Stimulated activated CD8-positive, alpha-beta memory T cell treated with anti-CD3 and anti-CD28 coated beads, Interleukin-15, amount 100 ng/mL, for 48 hours (primary cell): ENCODE measurements at places on chromosomes 1 and 21.

GRCh38 chr1:218345673-218346390 lies 696 bp downstream of the TGFB2 start:
- peak; percentile 23 for DNase-seq

- DNase-seq: no peak
Observed at GRCh38 chr21:31607791-31608190, 51.7 kb upstream of the SOD1 start.

DNA sequence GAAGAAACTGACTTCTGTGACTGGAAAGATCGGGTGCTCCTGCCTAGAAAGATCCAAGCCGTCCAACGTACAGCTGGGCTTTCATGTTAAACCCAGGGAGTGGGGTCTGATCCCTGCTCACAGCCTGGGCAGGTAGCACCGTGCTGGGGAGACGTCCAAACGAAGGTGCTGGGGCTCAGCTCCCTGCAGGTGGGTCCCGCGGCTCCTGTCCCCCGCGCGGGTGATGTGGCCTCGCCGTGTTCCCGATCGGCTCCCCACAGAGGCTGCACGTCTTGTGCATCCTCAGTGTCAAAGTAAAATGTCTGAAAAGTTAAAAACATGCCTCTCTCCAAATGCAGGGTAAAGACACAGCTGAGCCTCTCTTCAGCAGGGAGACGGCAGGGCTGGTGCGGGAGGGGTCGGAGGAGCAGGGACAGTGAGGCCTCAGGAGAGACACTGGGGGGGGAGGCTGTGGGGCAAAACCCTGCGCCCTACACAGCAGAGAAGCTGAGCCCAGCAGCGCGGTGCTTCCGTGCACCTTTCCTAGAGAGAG lies 40.1 kb upstream of the COL6A2 start:
- DNase-seq: no peak

DNA sequence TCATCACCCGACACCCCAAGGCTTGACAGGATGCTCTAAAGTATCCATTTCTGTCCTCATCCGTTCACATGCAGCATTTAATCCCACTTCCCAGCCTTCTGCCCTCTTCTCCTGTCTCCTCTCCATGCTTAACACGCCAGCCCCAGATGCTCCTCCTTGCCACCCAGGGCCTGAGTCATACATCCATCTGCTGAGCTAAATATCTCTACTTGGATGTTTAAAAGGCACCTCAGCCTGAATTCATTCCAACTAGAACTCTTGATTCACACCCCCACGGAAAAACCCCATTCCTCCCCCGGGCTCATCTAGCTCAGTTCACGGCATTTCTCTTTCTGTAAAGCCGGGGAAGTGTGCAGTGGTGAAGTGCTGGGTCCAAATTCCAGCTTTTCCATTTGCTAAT lies 27.7 kb downstream of the TEX35 start:
- no peak for DNase-seq

DNA sequence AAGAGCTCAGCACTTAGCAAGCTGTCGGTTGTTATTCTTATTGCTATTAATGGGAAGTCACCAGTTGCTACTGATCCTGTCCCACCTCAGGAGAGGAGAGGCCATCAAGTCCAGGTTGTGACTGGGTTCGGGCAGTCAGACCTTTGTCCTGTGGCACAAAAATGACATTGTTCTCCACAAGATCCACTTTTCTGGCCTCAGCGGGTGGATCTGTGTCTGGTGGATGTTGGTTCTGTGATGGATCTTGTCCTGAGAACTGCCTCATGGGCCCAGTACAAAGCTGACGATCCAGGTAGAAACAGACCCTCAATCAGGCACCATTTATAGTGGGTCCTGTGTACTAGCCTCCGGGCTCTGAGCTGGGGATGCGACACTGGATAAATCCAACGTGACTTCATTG lies 26.9 kb downstream of the TRIM67 start:
- no peak for DNase-seq

DNA sequence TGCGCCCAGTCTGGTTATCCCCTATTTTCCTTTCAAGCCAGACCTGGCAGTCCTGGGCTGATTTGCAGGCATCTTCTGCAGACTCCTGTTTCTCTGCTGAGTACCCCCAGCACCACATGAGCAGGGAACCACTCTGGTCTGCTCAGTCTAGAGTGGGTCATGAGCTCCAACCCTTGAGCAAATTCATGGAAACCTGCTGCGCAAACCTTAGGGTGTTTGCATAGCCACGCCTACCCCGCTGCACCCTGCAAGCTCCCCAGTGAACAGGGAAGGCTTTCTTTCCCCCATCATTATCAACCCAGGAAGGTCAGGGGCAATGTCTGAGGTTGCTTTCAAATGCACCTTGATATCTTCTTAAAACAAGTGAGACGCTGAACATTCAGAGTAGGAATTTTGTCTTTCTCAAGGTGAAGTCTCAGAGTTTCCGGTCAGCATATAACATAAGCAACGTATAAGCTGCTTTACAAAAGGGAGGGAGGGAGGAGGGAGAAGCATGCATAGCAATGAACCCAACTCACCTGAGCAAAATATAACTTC lies 11.1 kb upstream of the KCNE1 start:
- no peak for DNase-seq

GRCh38 chr1:25746299-25747045 lies 53.5 kb upstream of the SELENON start:
- no peak for DNase-seq

DNA sequence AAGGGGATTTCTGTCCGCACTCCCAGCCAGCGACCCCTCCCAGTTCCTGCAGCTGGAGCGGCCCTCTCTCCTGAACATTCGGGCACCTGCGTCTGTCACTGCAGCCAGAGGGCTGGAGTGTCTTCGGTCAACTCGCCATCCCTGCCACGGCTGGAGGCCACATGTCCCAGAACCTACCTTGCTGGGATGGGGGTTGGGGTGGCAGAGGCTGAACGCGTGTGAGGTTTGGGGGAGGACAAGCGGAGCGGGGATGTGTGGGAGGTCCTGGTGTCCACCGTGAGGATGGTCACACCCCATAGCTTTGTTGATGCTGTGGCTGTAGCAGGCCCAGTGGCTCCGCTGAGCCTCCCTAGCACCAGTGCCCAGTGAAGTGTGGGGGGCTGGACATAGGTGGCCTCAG lies 14.8 kb upstream of the C1orf174 start:
- no peak for DNase-seq

- DNase-seq: no peak
Observed at GRCh38 chr21:39881661-39882060, 14.4 kb downstream of the PCP4 start.

DNA sequence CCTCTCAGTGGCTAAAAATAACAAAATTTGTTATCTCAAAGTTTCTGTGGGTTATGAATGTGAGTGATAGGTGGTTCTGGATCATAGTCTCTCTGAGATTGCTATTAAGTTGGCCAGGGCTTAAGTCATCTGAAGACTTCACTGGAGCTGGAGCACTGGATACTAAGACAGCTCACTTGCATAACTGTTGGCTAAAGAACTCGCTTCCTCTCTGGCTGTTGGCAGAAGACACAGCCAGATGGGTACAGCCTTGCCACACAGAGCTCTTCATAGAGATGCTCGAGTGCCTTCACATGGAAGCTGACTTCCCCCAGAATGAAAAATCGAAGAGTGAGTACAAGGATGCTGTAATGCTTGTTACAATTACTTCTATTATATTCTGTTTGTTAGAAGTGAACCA lies 333.8 kb downstream of the ZP4 start:
- no peak for DNase-seq

DNA sequence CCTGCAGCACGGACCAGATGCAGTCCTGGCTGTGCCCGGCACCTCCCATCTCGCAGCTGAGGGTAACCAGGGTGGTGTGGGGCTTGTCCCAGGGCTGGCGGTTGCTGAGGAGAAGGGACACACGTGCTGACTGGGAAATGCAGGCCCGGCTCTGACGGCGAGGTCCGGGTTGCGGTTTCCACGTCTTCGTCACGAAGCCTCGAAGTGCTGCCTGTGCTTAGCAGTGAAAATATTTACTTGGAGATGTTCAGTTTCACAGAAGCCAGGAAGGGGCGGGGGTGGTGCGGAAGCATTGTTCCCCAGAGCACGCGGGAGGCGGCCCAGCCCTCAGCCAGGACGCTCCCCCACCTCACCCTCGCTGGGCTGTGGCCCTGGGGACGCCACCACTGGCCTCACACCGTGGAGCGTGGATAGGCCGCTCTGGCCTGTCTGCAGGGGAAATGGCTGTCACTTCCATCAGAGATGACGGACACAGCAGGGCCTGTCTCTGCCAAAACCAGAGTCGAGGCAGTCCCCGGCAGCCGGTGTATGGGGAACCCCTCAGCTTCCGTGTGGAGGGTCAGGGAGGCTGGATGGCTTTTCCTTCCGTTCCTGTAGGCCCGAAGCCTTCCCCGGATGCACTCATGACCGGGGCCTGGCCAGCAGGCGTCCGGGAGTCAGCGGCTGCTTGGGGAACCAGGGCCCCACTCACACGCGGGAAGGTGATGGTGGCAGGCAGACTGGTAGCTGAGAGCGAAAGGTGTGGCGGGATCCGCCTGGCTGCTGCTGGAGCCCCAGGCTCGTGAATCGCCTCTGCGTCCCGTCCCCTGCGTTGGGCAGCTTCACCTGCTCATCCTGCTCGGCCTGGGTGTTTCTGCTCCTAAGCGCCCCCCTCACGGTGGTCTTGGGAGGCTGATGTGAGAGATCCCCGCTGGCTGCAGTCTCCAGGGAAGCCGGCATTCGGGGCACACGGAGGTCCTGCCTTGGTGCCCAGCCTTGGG lies 14.7 kb upstream of the POFUT2 start:
- DNase-seq: peak; percentile 22

DNA sequence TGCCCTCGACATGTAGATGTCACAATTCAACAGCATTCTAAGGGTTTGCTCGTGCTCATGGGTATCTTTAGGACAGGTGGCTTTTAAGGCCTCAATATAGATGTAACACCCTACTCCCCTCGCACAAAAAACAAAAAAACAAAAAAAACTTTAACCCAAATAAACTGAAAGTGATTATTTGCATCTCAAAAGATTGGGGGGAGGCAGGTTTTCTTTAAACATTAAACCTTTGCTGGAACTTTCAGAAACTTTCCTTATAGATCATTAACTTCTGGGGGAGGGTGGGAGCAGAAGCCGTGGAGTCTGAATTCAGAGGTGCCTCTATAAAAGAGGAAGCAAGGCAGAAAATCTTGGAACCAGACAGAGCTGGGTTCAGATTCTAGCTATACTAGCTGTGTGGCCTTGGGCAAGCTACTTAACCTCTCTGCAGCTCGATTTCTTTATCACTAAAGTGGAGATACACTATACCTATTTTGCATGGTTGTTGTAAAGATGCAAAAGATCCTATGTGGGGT lies 3.2 kb upstream of the KIAA1614 start:
- DNase-seq: no peak

DNA sequence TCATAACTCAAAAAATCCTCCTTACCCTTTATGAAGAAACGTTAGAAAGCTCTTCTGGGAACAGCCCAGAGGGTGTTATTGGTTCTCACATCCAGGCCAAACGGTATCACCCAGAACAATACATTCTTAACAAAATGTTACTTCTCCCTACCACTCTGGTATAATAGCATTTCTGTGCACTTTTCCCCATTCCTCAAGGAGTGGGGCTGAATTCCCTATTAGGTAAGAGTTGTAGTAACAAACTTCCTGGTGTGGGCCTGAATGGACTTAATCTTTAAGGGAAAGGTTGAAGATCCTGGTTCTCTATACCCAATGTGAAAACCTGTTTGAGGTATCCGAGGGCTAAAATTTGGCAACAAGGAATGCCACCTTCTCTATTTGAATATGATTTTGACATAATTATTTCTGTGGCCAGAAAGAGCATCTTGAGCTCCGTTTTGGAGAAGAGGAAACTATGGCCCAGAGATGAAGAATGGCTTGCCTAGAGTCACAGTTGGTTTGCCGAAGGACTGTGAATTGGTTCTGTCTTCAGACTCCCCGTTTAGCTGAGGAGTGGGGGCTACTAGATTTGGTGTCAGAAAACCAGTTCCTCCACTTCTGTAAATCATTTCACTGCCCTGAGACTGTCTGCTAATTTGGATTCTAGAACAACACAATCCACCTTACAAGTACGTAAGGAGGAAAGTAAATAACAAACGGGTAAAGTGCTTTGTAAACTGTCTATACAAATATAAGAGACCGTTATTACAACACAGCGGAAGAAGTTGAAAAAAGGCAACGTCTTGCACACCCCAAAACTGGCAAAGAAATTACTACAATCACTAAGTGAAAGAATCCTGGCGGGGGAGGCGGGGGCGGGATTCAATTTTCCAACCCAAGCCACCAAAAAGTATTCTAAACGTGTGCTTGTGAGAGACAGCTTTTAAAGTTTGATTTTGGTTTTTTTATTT lies 2.3 kb downstream of the ANP32E start:
- DNase-seq: no peak

GRCh38 chr1:183806125-183806524 lies 1.2 kb downstream of the RGL1 start:
- DNase-seq: no peak

GRCh38 chr1:94156096-94156625 lies 35.2 kb upstream of the ABCA4 start:
- no peak for DNase-seq

DNA sequence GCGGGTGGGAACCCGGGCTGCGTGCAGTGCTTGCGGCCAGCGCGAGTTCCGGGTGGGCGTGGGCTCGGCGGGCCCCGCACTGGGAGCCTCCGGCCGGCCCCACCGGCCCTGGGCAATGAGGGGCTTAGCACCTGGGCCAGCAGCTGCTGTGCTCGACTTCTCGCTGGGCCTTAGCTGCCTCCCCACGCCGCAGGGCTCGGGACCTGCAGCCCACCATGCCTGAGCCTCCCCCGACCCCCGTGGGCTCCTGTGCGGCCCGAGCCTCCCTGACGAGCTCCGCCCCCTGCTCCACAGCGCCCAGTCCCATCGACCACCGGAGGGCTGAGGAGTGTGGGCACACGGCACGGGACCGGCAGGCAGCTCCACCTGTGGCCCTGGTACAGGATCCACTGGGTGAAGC lies 23.7 kb upstream of the CLIC4 start:
- no peak for DNase-seq

DNA sequence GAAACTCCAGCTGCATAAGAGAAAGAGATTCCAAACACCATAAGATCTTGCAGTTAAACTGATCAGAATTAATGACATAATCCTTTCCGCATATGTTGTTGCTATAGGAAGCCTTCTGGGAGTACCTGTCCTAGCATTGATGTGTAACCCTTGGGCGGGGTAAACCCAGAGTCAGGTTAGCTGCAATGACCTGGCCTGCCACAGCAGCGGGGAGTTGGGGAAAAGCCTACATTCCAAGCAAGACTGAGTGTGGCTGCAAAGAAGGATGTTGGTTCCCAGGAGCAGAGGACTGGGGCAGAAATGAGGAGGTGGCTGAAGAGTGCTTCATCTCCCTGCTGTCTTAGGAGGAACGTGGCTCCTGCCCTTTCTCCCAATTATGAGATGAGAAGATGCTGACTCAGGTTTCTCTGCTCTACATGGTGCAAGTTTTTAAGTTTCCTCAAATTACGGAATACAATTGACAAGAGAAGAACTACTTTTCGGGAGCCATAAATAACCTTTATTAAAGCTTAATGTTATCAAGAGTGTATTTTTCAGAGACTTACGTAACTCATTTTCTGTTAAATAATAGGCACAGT lies 142.1 kb downstream of the RYR2 start:
- no peak for DNase-seq

- DNase-seq: no peak
Observed at GRCh38 chr21:34800797-34801518, 132.2 kb downstream of the CLIC6 start.
